Psoas muscle (tissue), 8 donors: ENCODE measurements at places on chromosomes 1 and 21. TPM values are rescaled to one million over a fixed set of nuclear protein-coding genes. Genes with fewer than 3 reads are reported as not detected.

GRCh38 chr21:42227909-42228708 is 9.2 kb downstream of the ABCG1 start:
- H3K36me3 ChIP-seq, result no peaks in the 10 kb centered on the region
- no peaks in the 10 kb centered on the region for H3K27me3 ChIP-seq
- H3K4me3 ChIP-seq, result no peak overlapping the region
- H3K4me1 ChIP-seq, result peaks cover 60% of the 10 kb centered on the region

The CD2 gene
- total RNA-seq, result 0.42 TPM

The RIMS3 gene
- total RNA-seq, result 0.39 TPM

DNA sequence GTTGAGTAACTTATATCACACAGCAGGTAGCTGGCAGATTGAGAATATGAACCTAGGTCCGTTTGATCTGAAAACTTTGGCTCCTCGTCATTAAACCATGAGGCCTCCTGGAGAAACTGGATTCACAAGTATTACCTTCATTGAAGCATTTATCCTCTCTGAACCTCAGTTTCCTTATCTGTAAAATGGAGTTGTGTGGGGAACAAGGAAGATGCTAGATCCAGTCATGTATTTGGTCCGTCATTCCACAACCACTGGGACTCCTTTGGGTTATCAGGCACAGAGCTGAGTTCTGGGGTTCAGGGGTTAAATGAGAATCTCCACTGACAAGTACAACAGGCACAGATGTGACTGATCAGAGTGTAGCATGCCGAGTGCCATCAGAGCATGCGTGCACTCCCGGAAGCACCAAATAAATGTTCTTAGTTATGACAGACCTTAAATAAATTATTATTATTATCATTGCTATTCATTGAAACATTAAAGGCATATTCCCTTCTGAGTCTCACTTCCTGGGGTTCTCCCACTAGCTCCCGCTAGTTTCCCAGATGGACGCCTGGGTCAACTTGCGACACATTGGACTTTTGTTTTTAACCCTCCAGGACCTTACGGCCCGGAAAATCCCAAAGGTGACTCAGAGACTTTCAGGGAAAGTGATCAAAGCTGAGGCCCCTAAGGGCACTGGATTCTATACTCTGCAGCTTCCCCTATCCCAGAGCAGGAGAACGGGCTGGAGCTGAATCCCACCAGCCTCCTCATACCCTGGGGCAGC is 130.6 kb downstream of the PLPP3 start:
- H3K4me1 ChIP-seq, result peaks cover 22% of the 10 kb centered on the region
- H3K36me3 ChIP-seq, result no peaks in the 10 kb centered on the region
- H3K27me3 ChIP-seq, result no peaks in the 10 kb centered on the region
- DNase-seq, result no peak

DNA sequence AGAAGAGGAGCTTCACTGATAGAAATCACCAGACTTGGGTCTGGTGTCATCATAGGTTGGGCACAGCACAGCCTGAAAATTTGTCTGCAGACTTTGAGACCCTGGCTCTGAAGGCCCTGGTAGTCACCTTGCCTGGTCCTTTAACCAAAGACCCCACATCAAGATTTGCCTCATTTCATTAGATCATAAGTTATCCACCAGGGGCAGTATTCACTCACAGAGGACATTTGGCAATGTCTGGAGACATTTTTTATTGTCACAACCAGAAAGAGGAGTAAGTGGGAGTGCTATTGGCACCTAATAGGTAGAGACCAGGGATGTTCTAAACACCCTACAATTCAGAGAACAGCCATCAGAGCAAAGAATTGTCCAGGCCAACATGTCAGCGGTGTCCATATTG is 22.1 kb upstream of the PAX7 start:
- H3K4me1 ChIP-seq, result no peaks in the 10 kb centered on the region
- H3K36me3 ChIP-seq, result no peaks in the 10 kb centered on the region
- DNase-seq, result no peak
- no peak overlapping the region for H3K4me3 ChIP-seq
- peaks cover 9% of the 10 kb centered on the region for H3K27me3 ChIP-seq
- H3K27ac ChIP-seq, result no peak overlapping the region

DNA sequence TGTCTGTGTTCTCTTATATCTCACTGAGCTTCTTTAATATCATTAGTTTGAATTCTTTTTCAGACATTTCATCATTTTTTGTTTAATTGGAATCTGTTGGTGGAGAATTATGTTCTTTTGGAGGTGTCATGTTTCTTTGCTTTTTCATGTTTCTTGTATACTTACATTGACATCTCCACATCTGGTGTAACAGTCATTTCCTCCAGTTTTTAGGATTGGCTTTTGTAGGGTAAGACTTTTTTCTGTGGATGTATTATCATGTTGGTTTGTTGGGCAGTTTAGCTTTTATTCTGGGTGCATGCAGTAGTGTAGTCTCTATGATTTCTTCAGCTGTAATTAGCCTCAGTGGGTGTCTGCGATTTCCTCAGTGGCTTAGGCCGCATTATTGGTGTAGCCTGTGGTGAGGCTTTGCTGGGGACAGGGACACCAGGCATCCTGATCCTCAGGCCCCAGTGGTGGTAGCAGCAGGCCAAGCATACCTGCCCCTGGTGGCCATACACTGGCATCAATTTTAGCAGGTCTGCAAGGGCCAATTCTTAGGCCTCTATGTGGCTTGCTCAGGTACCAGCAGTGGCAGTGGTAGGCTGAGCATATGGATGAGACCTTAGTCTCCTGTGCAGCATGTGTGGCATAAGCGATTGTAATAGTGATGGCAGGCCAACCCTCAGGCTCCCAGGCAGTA is 77.6 kb upstream of the SAMD13 start:
- H3K27me3 ChIP-seq, result no peaks in the 10 kb centered on the region
- H3K36me3 ChIP-seq, result no peaks in the 10 kb centered on the region
- no peak overlapping the region for H3K4me3 ChIP-seq
- DNase-seq, result no peak
- no peak overlapping the region for H3K27ac ChIP-seq
- no peaks in the 10 kb centered on the region for H3K4me1 ChIP-seq

DNA sequence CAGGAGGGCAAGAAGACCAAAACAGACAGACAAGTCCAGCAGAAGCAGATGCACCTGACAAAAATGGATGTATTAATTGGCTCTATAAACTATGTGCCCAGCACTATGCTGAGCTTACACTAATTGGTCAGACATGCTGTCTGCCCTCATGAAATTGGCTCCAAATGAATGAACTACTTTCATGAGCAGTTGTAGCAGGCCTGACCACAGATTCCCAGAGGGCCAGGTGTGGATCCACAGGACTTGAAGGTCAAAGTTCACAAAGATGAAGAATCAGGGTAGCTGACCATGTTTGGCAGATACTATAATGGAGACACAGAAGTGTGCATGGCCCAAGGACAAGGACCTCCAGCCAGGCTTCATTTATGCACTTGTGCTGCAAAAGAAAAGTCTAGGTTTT is 14.5 kb downstream of the SLAMF7 start:
- no peaks in the 10 kb centered on the region for H3K4me1 ChIP-seq
- no peaks in the 10 kb centered on the region for H3K36me3 ChIP-seq
- H3K27ac ChIP-seq, result no peak overlapping the region
- H3K27me3 ChIP-seq, result no peaks in the 10 kb centered on the region
- DNase-seq, result no peak

GRCh38 chr21:30714946-30715345 is 3.6 kb downstream of the KRTAP21-3 start:
- H3K4me3 ChIP-seq, result no peak overlapping the region

The SLC9A1 gene
- total RNA-seq, result 5.2 TPM

DNA sequence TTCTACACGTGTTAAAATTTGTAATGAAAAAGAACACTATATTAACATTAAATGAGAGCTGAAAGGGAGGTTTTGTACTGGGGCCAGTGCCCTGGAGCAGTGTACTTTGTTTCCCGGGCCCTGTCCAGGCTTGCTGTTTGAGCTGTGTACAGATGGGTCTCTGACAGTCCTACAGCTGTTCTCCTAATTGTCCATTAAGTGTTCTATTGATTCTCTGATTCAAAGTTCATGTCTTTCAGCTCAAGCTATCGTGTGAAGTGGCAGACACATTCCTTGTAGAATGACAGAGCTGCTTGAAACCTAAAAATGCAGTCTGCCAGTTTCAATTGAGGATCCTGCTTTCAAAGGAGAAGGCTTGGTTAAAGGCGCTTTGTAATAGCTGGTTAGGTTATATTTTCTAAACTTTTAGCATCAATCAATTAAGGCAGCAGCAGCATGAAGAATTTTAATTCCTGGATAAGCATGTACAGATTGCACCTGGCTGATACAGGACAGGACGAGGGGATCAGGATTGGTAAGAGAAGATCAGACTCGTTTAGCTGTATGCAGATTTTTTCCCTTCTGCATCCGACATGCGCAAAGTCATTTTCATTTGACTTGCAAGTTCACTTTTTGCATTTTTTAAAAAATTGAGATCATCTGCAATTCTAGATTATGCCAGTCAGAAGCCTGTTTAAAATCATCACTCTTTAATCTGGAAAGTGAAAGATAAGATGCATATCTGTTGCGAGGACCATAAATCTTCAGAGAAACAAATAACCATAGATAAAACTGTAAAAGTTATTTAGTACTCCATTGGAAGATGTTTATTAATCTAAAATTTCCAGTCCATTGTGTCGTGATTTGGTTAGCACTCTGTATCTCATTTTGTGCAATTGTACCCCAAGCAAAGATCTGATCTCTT is 98.5 kb downstream of the ATG4C start:
- no peak overlapping the region for H3K27ac ChIP-seq
- H3K4me3 ChIP-seq, result no peak overlapping the region
- no peaks in the 10 kb centered on the region for H3K4me1 ChIP-seq
- no peaks in the 10 kb centered on the region for H3K27me3 ChIP-seq

DNA sequence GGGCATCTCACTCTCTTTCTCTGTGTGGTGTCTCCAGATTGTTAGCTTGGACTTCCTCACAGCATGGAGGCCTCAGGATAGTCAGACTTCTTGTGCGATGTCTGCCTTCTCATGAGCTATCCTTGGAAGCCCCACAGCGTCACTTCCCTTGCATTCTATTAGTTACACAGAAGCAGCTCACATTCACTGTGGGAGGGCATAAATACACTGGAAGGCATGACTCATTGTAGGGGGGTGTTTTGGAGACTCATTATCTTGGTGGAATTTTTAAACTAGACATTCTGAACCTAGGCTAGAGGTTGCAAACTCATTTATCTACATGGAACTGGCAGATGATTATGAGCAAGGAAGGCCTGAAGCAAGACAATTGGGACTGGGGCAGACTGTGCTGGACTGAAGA is 21.4 kb upstream of the FASLG start:
- H3K27me3 ChIP-seq, result no peaks in the 10 kb centered on the region
- no peak for DNase-seq
- no peak overlapping the region for H3K4me3 ChIP-seq
- H3K4me1 ChIP-seq, result no peaks in the 10 kb centered on the region

- no peaks in the 10 kb centered on the region for H3K27me3 ChIP-seq
- H3K4me3 ChIP-seq, result no peak overlapping the region
- H3K36me3 ChIP-seq, result peaks cover 32% of the 10 kb centered on the region
- no peak overlapping the region for H3K27ac ChIP-seq
Measured at GRCh38 chr1:236833575-236833974, 38.5 kb downstream of the MTR start.

The KIRREL1 gene
- total RNA-seq, result 7.1 TPM

- H3K4me3 ChIP-seq, result no peak overlapping the region
- H3K27me3 ChIP-seq, result no peaks in the 10 kb centered on the region
Measured at GRCh38 chr1:82775406-82776000, 974.8 kb downstream of the ADGRL2 start.

GRCh38 chr1:39268112-39268581 is 63.7 kb downstream of the MACF1 start:
- H3K36me3 ChIP-seq, result no peaks in the 10 kb centered on the region
- H3K4me1 ChIP-seq, result peaks cover 41% of the 10 kb centered on the region
- no peak for DNase-seq
- peak overlapping the region; percentile 37 for H3K4me3 ChIP-seq
- H3K27ac ChIP-seq, result peak overlapping the region; percentile 31

- DNase-seq, result no peak
- no peak overlapping the region for H3K4me3 ChIP-seq
- no peaks in the 10 kb centered on the region for H3K36me3 ChIP-seq
- H3K27ac ChIP-seq, result no peak overlapping the region
Measured at GRCh38 chr1:240946926-240947325, 335.0 kb upstream of the GREM2 start.

DNA sequence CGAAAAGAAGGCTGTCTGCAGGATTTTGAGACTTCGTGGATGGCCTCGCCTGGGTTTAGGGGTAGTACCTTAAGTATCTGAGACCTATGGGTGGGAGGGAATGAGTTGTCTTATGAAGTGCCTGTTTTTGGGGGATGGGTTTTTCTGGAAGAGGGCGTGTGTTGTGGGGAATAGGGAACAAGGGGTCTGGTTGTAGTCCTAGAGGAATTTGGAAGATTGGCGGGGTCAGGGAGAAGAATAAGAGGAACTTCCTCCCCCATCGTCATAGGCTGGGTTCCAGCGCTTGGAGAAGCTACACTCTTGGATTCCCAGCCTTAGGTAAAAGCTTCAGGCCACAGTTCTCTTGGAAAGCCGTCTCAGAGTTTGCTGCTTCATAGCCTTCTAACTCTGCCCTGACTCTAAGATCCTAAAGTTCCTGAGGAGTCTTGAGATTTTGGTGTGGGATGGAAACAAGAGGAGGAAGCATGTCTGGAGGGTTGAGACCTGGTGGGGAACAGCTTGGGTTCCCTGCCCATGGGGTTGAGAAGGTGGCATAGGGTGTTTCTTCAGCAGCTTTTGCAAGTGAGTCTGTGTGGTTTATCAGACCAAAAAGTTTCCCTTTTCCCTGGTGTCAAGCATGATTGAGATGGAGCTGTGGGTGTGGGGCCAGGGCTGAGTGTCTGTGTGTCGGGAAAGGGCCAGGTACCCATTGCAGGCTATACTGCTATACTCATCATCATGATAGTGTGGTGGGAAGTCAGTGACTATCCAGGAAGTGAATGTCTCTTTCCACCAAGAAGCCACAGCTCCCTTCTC is 1.8 kb downstream of the VANGL2 start:
- no peak overlapping the region for H3K4me3 ChIP-seq
- H3K4me1 ChIP-seq, result peaks cover 4% of the 10 kb centered on the region
- H3K27ac ChIP-seq, result no peak overlapping the region
- no peak for DNase-seq
- no peaks in the 10 kb centered on the region for H3K36me3 ChIP-seq
- H3K27me3 ChIP-seq, result peaks cover 7% of the 10 kb centered on the region

- no peak overlapping the region for H3K27ac ChIP-seq
- no peaks in the 10 kb centered on the region for H3K27me3 ChIP-seq
- H3K36me3 ChIP-seq, result no peaks in the 10 kb centered on the region
- no peaks in the 10 kb centered on the region for H3K4me1 ChIP-seq
- DNase-seq, result no peak
Measured at GRCh38 chr1:51058858-51059257, 43.2 kb upstream of the C1orf185 start.

The PLA2G2D gene
- not detected for total RNA-seq

The NMNAT2 gene
- 0.30 TPM for total RNA-seq

- no peak for DNase-seq
- H3K36me3 ChIP-seq, result no peaks in the 10 kb centered on the region
- H3K4me3 ChIP-seq, result no peak overlapping the region
Measured at GRCh38 chr1:46948629-46949416, 7.5 kb upstream of the CYP4A11 start.

The GNG12 gene
- 21.9 TPM for total RNA-seq

The SPATA45 gene
- total RNA-seq, result not detected

DNA sequence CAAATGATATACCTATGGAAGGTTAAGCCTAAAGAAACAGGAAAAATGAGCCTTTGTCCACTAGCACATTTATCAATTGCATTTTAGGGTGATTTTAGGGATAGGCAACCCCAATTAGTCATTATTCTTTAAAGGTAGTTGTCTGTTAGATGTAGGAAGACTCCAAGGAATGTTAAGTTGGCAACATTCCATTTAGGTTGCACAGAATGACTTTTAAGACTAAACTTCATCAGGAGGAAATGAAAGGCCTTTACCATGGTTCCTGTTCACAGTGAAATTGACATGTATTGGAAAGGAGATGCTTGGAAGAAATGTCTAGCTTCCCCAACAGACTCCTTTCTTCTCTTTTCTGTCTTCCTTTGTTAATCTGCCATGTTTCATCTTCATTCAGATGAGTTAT is 1.6 kb upstream of the APOBEC4 start:
- no peak overlapping the region for H3K27ac ChIP-seq
- no peak overlapping the region for H3K4me3 ChIP-seq
- H3K36me3 ChIP-seq, result no peaks in the 10 kb centered on the region
- no peak for DNase-seq

The ZSWIM5 gene
- total RNA-seq, result 0.90 TPM
